ENCODE measurements at places on chromosomes 16 and 17. TPM values are rescaled to one million over a fixed set of nuclear protein-coding genes. Genes with fewer than 3 reads are reported as not detected.

NACA2 gene
- not detected for total RNA-seq

KRTAP2-1 gene
- total RNA-seq, result not detected

DNA sequence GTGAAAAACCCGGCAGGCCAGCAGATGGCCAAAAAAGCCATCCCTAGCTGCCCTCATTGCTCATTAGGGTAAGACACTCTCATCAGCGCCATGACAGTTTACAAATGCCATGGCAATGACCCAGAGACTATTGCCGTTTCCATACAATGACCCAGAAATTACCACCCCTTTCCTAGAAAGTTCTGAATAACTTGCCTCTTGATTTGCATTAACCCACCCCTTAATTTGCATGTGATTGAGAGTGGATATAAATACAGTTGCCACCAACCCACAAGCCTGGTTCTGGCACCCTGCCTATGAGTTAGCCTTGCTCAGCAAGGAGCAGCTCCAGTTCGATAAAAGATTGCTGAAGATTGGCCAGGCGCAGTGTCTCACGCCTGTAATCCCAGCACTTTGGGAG lies 16.1 kb upstream of the C16orf54 start:
- DNase-seq, result no peak

GRCh38 chr16:84618581-84619460 lies 943 bp upstream of the COTL1 start:
- peak; percentile 71 for DNase-seq

DNA sequence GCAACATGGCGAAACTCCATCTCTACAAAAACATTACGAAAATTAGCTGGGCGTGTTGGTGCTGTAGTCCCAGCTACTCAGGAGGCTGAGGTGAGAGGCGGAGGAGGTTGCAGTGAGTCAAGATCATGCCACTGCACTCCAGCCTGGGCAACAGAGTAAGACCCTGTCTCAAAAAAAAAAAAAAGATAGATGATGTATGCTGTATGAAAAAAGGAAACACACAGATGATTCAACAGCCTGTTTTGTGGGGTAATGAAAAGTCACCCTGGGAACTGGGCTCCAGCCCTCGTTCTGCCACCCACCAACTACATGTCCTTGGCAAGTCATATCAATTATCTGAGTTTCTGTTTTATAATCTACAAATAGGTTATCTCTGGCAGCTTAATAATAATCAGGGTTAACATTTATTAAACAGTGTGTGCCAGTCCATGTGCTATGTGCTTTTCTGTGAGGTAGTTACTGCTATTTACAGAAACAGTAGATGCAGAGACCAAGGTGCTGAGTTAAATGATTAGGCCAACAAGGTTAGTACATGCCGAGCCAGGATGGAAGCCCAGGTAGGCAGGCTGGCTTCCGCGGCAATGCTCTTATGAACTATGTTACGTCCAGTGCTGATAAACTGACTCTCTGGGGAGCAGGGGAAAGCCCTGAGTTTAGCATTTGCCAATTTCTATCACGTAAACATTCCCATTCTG lies 1.1 kb downstream of the G6PC1 start:
- no peak for DNase-seq

DNA sequence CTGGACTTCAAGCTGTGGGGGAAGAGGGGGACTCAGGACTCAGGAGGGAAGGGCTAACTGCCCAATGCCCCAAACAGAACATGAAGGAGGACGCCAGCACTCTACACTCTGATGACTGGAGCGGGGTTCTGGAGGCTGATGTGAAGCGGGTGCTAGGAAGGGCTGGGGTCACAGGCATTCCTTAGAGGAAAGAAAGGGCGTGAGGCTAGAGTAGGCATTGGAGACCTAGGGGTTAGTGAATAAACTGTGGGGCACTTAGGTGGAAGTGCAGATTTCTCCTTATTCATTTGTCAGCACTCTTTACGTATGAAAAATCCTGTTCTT lies 760 bp upstream of the LMF1 start:
- DNase-seq, result no peak

GRCh38 chr16:19857593-19858339 lies 26.9 kb downstream of the GPRC5B start:
- DNase-seq, result no peak
